ENCODE measurements at places on chromosomes 6 and 20.

- no peak for DNase-seq
Observed at GRCh38 chr6:11309947-11310665, 77.6 kb upstream of the NEDD9 start.

DNA sequence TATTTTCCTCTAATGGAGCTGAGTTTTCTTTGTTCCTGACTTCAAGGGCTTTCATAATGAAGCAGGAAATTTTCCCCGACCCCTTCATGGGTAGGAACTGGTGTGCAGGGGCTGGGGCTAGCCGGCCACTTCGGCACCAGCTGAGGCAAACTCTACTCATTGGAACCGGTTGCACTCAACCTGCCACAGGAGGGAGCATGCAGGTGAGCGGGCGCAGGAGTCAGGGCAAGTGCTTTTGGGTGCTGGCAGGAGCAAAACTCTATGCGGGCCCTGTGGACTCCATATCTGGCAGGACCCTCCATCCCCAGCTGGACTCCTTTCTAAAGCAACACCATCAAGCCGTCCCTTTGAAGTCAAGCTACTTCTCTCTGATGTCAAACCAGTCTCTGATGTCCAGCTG, 244.2 kb downstream of the EPM2A start:
- no peak for DNase-seq

- no peak for DNase-seq
Observed at GRCh38 chr20:1332749-1333300, 3.9 kb upstream of the SDCBP2 start.

DNA sequence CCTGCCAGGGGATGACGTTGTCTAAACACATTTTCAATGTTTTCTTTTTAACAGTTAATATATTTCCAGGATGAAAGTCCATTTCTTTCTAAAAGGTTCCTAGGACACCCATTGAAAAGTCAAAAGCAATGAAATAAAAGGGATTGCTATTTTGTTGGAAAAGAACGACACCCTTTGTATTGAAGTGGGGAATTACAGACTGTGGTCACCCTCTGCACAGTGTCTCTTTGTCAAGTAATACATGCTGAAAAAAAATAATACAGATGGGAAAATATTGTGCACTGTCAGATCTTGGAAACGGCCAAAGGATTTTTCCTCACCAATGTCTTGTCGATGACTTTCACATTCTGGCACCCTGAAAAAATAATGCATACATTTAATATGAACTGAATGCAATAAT, 56.9 kb downstream of the HAO1 start:
- DNase-seq, result no peak

GRCh38 chr6:167497428-167498056, 172.7 kb downstream of the TTLL2 start:
- DNase-seq, result no peak

DNA sequence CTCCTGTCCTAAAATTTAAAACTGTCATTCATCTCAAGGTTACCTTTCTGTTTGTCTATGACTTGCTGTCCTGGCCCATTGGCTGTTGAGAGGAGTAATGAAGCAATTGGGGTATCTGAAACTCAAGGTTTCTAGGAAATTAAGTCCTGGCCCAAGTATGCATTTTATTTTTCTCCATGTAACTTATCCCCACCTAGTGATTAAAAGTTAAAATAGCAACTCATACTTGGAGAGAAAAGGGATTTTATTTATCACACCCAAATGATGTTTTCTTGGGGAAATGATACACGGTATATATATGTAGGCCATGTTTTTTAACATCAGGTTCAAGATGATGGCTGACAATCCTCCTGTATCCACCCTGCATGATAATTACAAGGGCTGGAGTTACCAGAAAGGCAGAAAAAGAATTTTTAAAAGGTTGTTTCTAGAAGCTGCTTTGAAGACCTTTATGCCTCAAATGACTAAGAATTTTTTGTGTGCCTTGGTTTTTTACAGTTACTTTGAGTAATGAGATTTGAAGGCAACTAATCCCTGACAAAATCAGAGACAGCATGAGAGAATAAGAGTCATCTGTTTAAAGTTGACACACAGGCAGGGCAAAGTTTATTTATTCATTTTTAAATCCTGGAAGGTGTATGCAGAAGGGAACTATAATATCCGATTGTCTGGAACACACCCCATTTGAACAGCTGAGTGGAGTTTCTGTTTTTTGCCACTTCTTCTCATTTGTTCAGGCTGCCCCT, 28.9 kb upstream of the C6orf58 start:
- peak; percentile 16 for DNase-seq

- DNase-seq, result peak; percentile 90
Observed at GRCh38 chr6:130034378-130035146, 16.2 kb downstream of the L3MBTL3 start.

DNA sequence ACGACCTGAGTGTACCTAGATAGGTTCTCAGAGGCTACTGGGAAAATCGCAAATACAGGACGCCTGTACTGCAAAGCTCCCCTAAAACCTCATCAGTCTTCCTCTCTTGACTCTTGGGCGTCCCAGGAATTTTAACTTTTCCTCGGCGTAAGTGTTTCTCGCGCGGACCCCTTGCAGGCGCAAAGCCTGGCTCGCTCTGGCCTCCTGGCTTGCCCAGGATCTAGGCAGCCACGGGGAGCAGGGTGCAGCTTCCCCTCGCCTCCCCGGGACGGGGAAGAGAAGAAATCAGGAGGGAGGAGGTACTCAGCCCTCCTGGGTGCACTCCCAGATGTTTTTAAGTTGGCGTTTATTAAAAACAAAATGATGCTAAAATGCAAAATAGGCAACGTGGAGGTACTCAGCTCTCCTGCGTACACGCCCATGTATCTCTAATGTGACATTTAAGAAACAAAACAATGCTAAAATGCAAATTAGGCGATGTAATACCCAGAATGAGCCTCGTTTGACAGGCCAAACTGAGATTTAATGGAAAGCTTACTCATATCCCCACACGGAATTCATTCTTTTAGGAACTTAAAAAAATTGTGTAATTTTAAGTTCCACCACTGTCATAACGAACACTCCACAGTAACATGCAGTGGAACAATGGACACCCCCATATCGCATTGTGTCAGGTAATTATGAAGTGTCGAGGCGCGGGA, 1.6 kb upstream of the SOBP start:
- no peak for DNase-seq

DNA sequence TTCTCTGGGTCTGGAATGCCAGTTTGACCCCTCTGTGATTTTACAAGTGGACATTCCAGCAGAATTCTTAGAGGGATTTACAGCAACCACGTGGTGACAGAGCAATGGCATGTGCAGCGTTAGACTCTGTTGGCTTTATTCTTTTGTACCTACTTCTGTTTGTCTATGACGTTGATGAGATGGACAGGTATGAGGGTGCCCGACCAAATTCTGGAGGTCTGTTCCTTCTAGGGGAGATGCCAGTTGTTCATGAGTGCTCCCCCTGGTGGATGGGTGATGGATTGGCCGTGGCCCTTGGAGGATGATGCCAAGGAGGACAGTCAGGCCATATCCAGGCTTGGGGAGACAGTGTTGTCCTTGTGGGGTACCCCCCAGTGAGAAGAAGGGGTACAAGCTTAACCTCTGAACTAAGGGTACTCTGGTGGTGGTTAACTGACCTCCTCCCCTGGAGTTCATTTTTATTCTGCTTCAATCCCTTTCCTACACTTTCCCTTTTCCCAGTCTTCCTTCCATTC, 198.6 kb downstream of the DTNBP1 start:
- no peak for DNase-seq

DNA sequence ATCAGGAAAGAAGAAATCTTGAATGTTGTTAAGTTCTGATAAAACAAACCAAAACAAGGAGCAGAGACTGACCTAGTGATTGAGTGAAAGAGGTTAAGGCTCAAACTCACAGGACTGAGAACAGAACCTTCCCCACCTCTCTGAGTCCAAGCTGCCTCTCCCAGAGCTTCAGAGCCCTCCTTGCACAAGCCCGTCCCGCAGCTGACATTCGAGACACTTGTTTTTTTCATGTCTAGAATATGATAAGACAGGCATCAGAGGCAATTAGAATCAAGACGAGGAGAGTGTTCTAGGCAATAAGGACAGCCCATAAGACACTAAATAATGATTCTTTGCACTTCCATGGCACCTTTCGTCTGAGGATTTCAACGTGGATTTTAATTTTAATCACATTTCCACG, 140.6 kb downstream of the PXDC1 start:
- DNase-seq, result no peak

DNA sequence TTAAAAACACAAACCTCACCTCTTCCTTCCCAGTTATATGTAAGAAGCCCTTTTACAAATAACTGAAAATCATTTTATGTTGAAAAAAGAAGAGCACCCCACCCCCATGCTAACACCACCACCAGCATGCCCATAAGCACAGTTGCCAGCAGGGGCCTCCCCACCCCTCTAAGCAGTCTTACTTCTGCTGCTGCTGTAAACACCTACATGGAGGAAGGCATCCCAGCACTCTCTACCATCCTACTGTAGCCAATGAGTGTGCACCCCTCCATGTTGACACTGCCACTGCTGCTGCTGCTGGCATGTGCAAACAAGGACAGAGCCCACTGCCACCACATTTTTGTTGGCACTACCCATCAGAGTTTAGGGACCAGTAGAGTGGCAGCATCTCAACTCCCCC, 49.6 kb upstream of the PHIP start:
- DNase-seq, result no peak

DNA sequence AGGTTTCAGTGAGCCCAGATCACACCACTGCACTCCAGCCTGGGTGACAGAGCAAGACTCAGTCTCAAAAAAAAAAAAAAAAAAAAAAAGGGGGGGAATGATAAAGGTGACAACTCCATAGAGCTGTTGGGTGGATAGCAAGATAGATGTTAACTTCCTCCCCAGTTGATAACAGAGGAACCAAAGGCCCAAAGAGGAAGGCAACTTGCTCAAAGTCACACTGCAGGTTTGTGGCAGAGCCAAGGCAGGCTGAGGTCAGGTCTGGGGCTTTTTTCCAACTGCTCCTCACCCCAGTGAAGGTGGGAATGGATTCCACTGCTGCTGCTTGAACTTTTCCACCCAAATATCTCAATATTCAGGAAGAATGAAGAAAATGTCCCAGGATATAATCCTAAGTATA, 26.7 kb downstream of the HCK start:
- DNase-seq, result no peak

GRCh38 chr6:106082735-106083398, 3.3 kb upstream of the PRDM1 start:
- peak; percentile 35 for DNase-seq

- DNase-seq, result no peak
Observed at GRCh38 chr20:38450412-38450975, 15.4 kb upstream of the SNHG17 start.

GRCh38 chr6:140051521-140052512, 677.4 kb upstream of the CITED2 start:
- peak; percentile 97 for DNase-seq

DNA sequence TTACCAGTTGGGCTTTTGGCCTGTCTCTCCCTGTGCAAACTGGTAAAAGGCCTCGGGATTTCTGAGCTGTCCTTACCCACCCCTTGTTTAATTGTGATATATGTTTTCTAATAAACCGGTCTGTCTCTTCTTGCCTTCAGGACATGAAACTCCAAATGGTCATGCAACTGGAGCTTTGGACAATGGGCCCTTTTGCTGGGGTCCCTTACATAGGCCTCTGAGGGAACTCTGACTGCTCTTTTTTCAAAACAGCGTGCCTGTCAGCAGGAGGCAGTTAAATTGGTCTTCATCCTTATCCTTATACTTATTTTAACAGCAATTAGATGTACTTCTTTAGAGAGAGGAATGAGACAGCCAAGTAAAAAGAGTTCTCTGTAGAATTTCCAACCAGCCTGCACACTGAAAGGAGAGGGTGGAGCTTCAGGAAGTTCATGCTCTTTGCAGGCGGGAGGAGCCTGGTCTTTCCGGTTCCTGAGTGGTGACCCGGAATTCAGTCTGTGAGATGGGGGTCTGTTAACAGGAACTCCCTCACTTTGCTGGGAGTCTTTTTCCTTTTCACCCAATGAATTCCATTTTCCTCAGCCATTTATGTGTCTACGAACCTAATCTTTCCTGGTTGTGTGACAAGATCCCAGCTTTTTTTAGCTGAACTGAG, 299.6 kb upstream of the GJE1 start:
- DNase-seq, result no peak

DNA sequence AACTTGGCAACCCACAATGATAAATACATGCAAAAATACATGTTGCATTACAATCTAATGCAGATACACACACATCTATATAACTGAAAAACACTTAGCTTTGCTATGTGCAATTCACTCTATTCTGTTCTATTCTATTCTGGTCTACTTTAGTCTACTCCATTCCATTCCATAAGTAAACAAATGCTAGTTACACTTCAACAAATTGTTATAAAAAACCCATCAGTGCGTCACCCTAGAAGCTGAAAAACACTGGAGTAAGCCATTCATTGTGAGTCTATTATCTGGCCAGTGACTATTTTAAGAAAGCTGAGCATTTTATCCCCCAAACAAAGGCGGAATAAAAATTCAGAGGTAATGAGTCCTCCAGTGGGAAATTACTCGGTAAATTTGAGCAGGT, 315.7 kb upstream of the EPHA7 start:
- no peak for DNase-seq
